ENCODE measurements at places on chromosomes 11 and 22.

GRCh38 chr11:112321501-112322172, 61.0 kb upstream of the PLET1 start:
- DNase-seq, result peak; percentile 47

GRCh38 chr11:28636033-28636432, 527.8 kb downstream of the METTL15 start:
- DNase-seq, result no peak

DNA sequence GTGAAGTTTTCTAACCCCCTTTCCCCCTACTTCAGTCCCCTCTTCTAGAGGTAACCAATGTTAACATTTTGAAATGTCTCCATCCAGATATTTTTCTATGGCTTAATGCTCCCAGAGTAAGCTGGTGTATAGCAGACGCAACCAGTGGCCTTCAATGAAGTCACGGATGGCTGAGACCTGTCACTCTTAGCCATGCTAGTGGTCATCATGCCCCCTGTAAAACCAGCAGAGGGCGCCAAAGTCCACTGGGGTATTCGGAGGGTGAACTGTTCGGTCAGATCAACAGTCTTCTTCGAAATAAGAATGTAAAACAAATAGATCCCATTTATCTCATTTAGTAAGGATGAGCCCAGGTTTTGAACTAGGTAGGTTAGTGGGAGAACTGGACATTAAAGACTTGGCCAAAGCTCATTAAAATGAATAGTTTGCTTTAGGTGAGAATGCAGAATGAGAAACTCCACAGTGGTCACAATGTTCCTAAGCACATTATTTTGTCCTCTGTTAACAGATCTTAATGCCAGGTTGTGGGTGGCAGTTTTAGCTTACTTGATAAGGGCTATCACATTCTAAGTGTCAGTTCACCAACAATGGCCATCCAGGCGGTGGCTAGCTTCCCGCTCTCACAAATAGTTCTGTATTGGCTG, 8.6 kb upstream of the MMP8 start:
- peak; percentile 82 for DNase-seq

DNA sequence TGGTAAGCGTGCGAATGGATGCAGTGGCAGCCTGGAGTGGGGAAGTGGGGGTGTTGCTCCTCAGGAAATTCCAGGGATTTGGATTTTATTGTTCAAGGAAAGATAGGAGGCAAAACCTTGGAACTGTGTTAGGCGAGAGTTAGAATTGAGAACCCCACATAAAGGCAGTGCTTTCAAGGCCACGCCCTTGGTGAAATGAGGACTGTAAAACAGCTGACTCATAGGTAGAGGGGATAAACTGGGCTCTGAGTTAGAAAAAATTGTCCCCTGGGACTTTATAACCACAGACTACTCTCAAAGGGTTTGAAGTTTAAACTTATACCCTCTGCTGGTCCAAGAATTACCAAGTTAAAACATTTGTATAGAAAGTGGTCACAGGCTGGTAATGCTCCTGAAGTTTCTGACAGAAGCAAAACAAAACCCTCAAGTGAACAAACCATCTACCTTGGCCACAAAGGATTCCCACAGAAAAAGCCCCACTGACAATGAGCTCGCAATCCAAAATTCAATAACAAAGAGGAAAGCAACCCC, 250.3 kb upstream of the TBCEL start:
- no peak for DNase-seq

DNA sequence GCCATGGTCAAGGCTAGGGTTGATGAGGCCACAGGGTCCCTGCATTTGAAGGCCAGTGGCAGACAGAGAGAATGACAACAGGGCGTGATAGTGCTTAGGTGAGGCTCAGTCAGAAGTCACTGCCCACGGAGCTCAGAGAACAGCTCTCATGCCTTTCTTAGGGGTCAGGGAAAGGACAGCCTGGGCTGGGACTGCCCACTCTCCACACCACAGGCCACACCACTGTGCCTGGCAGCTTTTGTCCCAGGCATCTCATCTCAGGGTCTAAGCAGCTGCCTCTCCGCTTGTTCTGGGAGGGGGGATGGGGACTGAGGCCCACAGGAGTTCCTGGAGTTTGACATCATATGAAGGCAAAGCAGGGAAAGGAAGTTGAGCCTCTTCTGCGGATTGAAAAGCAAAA, 150.2 kb upstream of the B3GAT1 start:
- DNase-seq, result no peak

DNA sequence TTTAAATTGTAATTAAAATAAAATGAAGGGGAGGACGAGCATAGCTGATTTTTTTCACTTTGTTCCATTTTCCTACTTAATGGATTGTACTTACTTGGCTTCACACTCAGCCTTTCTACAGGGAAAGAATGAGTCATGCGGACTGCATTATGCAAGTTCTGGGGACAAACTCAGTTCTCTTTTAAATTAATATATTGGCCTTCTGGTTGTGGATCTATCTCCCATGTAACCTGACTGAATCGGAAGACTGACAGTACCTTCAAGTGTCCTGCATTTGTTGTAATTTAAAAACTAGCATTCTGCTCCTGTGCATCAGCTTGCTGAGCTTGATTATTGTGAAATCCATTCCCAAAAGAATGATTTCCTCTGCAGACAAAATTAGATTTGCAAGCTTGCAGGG, 12.2 kb downstream of the OR8D1 start:
- no peak for DNase-seq

DNA sequence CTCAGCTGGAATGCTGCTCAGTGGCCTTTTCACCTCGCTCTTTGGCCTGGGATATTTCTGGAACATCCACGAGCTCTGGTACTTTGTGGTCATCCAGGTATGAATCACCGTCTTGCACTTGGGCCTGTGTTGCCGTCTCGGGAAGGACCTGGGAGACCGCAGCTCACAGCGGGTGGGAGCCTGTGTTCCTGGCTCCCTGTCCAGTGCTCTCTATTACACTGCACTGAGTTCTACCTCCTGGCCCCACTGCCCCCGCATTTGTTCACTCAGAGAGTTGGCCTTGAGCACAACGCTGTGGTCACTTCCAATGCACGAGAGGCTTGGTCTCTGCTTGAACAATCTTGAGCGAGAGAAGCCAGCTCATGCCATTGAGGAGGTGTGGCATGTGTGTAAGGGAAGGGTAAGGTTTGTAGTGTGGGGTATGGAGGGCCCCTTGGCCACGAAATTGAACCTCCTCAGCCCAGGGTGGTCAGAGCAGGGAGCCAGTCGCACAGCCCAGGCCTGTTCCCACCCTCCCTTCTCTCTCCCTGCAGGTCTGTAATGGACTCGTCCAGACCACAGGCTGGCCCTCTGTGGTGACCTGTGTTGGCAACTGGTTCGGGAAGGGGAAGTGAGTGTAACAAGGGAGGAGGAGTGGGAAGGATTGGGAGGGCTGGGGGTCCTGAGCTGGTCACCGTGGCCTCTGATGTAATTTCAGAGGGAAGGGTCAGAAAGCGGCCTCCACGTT, 16.2 kb downstream of the SLC37A2 start:
- DNase-seq, result no peak

DNA sequence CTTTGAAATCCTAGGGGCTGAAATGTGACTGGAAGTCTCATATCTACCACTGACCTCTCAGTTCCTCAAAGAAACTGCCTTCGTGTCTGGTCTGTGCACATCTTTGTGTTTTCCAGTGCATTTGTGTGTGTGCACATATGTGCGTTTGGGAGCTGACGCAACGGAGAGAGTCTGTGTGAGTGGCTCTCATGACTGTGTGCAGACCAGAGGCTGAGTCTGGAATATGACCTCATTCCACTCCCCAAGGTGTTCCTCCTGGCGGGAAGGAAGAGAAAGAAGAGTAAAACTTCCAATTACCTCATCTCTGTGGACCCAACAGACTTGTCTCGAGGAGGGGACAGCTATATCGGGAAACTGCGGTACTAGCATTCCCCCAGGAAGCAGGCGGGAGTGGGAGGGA, 16.5 kb downstream of the TUB start:
- DNase-seq, result no peak

GRCh38 chr11:16321148-16321547, 35.2 kb downstream of the SOX6 start:
- no peak for DNase-seq

- DNase-seq, result peak; percentile 68
These were observed 10.4 kb downstream of the KIRREL3 start for GRCh38 chr11:126989942-126990715.

DNA sequence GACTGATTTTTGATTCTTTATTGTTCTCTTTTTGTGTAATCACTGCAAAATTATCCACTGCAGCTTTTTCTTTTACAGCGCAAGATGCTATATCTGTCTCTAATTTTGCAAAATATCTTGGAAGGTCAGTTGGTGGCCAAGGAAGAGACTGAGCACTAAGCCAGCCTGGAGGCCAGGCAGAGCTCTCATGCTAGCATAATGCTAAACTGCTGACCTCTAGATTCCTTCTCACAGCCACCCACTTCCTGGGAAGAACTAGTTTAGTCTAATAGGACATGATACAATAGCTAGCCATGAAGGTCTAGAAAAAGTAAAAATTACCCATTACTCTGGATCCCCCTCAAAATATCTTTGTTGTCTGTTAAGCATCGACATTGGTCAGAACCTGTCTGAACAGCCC, 227.2 kb upstream of the ARHGAP20 start:
- DNase-seq, result no peak

DNA sequence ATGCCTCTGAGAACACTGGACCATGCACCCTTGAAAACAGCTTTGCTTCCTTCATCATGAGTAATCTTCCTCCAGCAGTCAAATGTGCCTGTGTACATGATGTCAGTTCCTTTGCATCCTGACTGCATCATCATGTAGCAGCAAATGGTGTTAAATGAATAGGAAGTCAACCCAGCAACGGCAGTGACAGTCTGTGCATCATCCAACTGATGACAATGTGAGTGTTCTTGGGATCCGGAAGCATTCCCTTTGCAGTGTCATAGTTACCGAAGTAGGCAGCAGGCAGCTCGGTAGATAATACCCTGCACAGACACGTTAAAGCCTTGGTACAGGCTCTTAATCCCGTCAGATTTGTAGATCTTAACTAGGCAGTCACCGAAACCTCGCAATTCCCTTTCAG, 2.5 kb downstream of the WBP2NL start:
- no peak for DNase-seq

- DNase-seq, result peak; percentile 70
These were observed 23.5 kb downstream of the TP53I11 start for GRCh38 chr11:44927174-44927661.
